GM04504 (cell line): ENCODE measurements at places on chromosomes 1 and 21.

- peak; percentile 26 for DNase-seq
These were observed 488 bp downstream of the SLC35D1 start for GRCh38 chr1:67053535-67053784.

DNA sequence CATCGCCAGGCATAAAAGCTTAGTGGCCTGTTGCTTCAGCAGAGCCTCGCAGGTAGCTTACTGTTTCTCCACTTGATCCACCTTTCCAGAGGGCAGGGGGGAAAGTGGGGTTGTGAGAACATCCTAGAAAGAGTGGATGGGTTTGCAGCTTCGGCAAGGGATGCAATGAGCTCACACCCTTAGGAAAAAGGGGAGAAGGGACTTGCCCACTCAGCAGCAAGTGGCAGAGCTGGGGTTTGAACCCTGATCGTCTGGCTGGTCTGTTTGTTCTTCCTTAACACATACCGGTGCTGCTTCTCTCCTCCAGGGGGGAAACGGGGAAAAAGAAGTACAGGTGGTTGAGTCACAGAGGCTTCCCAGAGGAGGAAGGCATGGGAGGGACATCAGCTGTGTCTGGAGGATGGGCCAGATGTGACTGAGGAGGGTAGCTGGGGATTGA, 1.0 kb downstream of the TMEM201 start:
- no peak for DNase-seq

DNA sequence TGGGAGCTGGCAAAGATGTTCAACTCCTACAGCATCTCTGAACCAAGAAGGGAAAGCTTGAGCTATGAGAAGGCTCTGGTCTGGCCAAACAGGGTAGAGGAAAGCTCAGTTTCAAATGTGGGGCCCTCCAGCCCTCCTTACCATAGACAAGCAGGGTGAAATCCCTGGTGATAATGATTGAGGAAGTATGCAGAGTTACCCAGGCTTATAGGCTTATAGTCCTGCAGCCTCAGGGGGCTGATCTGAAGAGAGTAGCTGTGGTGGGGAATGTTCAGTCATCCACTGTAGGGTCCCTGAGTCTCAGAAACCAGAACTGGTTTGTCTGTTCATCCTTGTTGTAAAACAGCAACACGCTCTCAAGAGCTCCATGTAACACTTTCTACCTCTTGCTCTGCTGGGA, 19.8 kb upstream of the LY9 start:
- no peak for DNase-seq

DNA sequence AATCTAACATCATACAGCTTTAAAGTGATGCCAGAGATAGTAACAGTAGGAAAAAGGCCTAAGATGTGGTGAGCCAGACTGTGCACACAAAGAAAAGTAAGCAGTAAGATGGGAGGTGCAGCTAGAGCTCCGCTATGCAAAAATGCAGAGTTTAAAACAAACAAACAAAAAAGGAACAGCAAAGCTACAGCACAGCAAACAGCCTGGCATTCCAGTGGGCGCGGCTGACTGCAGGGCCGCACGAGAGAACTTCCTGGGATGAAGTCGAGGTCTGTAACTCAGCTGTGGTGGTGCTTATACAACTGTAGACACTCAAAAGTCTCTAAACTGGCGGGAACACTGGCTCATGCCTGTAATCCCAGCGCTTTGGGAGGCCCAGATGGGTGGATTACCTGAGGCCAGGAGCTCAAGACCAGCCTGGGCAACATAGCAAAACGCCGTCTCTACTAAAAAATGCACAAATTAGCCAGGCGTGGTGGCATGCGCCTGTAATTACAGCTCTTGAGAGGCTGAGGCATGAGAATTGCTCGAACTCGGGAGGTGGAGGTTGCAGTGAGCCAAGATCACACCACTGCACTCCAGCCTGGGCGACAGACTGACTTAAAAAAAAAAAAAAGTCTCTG, 30.1 kb downstream of the PRDM15 start:
- no peak for DNase-seq

DNA sequence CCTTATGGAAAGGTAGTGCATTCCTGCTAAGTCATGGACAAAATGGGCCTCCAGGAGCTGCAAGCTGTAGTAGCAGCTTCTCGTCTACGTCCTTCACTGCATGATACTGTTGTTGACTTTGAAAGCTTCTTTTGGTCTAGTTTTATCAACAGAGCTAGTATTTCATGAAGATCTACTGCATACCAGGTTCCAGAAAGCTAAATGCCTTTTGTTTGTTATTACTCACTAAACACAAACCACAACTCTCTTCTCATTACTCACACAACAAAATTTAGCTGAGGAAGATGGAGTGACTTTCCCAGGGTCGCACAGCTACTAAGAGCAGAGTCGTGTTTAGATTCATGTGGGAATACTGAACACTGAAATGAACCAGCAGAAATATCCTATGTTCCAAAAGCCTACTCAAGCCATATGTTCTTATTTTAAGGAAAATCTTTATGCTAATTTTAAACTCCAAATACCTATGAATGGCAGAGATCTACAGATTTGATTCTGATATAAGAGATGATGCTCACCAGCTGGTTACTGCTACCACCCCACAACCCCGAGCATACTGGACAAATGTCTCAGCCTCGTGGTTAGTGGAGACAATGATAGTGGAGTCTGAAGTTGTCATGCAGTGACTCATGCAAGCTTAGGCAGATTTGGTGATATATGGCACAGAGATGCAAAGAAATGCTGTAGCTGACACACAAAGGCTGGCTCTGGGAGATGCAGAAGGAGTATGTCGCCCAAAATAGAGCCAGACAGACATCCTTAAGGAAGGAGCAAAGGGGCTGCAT, 20.6 kb downstream of the PGBD2 start:
- DNase-seq = no peak

DNA sequence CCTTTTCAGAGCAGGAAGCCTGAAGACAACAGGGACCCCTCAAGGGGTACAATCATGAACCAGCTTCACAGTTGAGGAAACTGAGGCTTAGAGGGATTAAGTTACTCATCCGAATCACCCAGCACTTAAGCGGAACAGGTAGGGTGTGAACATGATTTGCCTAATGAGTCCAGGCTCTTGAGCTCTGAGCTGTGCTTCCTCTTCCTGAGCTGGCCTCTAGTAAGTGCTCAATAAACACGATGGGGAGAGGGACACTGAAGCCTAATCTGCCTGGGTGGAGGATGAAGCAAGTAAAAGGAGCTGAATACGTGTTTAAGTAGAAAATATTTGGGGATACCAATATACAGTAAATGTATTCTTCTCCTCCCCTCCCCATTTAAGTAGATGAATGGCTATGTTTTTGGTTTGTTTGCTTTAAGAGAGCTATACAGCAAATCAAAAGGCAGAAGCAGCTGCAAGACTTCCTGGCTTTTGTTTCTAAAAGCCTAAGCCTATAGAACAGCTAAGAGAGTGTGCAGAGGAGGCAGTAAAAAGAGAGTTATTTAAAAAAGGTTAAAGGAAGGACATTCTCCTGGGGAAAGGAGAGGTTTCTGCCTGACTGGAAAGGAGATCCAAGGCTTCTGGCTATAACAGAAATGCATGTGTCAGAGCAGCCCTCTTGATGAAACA, 20.5 kb downstream of the STPG1 start:
- no peak for DNase-seq

GRCh38 chr1:217370757-217371156, 260.1 kb downstream of the GPATCH2 start:
- no peak for DNase-seq

DNA sequence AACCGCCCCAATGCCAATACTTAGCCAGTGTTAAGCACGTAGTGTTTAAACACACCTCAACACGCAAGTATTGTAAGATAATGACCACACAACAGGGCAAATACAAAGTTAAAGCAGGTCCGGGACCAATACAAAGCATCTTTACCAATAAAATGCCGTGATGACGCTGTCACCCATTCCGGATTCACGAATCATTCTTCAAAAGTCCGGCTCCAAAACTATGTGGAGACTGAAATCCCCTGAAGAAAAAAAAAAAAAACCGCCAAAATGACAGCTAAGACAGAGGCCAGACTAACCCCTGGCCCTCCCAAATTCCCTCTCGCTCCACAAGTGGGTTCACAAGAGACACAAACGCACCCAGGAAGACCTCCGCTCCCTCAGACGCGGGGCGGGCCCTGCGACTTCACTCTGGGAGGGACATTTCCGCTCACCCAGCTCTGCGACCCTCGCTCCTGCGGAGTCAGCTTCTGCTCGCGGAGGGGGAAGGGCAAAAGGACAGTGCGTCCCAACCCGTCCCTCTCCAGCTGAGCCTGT, 625 bp upstream of the DARS2 start:
- DNase-seq = no peak
